ENCODE measurements at places on chromosomes 3 and 15. TPM values are rescaled to one million over a fixed set of nuclear protein-coding genes. Genes with fewer than 3 reads are reported as not detected.

GRCh38 chr3:167030082-167030725 is 349.9 kb downstream of the ZBBX start:
- H3K27ac ChIP-seq = no peak overlapping the region
- no peaks in the 10 kb centered on the region for H3K27me3 ChIP-seq
- no peak for DNase-seq
- H3K36me3 ChIP-seq = no peaks in the 10 kb centered on the region

DNA sequence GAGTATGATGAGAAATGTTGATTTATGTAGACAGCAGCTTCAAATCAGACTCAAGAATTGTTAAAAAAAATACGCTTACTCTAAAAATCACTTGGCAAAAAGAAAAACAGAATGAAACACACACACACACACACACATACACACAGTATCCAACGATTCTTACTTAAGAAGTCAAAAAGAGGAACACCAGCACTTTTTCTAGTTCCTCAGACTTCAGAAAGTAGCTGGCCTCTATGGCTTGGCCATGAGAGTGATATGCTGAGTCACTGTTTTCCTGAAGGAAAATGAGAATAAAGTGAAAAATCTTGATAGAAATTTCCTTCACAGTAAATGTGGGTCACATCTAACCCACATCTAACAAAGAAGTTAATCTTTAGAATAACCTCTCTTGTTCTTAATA is 22.1 kb downstream of the CNTN3 start:
- H3K36me3 ChIP-seq = no peaks in the 10 kb centered on the region
- no peak for DNase-seq
- H3K27me3 ChIP-seq = no peaks in the 10 kb centered on the region
- H3K4me1 ChIP-seq = no peaks in the 10 kb centered on the region

GRCh38 chr3:3744826-3745225 is 54.4 kb upstream of the LRRN1 start:
- H3K27me3 ChIP-seq = no peaks in the 10 kb centered on the region
- no peak overlapping the region for H3K4me3 ChIP-seq
- no peak overlapping the region for H3K27ac ChIP-seq
- no peaks in the 10 kb centered on the region for H3K36me3 ChIP-seq
- no peak for DNase-seq

GRCh38 chr15:72227192-72227586 is 3.8 kb downstream of the PKM start:
- H3K4me3 ChIP-seq = no peak overlapping the region
- peak; percentile 68 for DNase-seq
- H3K27ac ChIP-seq = peak overlapping the region; percentile 99
- peaks cover 76% of the 10 kb centered on the region for H3K4me1 ChIP-seq

DNA sequence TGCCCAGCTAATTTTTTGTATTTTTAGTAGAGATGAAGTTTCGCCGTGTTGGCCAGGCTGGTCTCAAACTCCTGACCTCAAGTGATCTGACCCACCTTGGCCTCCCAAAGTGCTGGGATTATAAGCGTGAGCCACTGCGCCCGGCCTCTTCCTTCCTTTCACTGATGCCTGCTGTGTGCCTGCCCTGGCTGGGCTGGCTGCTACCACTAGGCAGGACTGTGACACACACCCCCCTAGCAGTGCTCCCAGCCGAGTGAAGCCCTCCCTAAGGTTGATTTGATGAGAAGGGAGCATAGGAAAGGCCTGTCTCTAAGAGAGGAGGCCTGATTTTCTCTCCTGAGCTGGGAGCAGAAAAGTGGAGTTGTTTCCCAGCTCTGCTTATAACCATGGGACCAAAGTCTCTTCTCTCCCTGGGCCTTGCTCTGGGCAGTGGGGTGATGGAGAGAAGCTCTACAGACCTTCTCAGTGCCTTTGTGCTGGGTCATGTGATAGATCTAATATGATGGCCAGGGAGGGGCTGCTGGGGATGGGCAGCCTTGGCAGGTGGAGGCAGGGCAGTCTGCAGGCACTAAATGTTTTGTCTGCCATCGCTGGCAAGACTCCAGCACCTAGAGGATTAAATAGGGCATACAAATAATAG is 20.1 kb upstream of the SFMBT1 start:
- no peak overlapping the region for H3K4me3 ChIP-seq
- H3K36me3 ChIP-seq = no peaks in the 10 kb centered on the region
- H3K27ac ChIP-seq = no peak overlapping the region
- H3K4me1 ChIP-seq = no peaks in the 10 kb centered on the region
- no peak for DNase-seq

DNA sequence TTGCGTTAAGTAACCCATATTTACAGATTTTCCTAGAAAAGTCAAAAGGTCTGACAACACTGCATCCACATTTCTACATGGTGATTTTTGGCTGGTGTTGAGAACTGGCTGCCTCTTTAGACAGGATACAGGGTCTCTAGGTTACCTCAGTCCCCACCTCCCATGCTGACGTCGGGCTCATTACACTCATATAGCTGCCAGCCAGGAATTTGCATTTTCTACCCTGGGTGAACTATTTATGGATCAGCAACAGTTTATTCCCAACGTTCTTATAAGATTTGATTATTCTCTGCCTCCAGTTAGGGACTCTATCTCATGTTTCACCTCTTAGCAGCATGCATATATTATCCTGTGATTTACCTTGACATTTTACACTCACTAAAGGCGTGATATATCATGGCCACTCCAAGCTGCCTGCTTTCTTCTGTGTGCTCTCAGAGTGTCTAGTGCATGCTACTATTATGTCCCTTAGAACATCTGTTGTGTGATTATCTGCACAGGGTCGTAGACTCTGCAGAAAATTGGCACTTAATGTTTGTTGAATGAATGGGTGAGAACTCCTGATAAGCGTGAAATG is 49.0 kb downstream of the CLDN11 start:
- no peaks in the 10 kb centered on the region for H3K36me3 ChIP-seq
- H3K4me3 ChIP-seq = no peak overlapping the region
- no peak for DNase-seq
- H3K27ac ChIP-seq = no peak overlapping the region

DNA sequence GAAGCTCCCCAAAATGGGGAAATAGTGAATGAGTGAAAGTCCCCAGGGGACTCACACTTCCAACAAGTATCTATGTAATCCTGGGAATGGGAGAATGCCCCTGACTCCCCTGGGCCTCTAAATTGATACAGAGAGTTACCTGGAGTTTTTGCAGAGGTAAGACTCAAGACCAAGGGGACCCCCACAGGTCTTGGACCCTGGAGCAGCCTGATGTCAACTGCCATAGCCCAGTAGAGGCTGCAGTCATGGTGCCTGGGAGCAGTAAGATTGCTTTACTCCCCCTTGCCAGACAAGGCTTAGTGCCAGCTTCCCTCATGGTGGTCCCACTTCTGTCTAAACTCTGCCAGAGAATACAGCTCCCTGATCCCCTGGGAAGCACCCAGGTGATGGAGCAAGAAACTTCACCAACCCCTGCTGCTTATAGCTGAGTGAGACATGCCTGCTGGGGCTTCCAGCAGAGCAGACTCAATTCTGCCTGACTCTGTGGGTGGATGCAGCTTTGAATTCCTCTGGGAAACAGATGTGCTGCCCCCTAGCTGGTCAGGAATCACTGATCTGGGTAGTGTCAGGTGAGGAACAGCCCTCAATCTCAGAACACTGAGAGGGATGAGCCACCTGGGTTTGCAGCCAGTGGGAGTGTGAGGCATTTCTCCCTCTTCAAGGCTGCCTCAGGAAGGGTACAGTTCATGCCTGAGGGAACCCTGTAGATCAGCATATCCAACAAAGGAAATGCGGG is 485.9 kb downstream of the NSUN3 start:
- no peaks in the 10 kb centered on the region for H3K36me3 ChIP-seq
- DNase-seq = no peak
- H3K4me1 ChIP-seq = no peaks in the 10 kb centered on the region
- no peak overlapping the region for H3K4me3 ChIP-seq

- no peak overlapping the region for H3K4me3 ChIP-seq
- H3K27ac ChIP-seq = no peak overlapping the region
- no peaks in the 10 kb centered on the region for H3K27me3 ChIP-seq
- H3K4me1 ChIP-seq = no peaks in the 10 kb centered on the region
- DNase-seq = no peak
- H3K36me3 ChIP-seq = no peaks in the 10 kb centered on the region
Measured at GRCh38 chr3:12336099-12336498, 47.2 kb downstream of the PPARG start.

- no peak overlapping the region for H3K4me3 ChIP-seq
- no peaks in the 10 kb centered on the region for H3K36me3 ChIP-seq
- H3K4me1 ChIP-seq = no peaks in the 10 kb centered on the region
Measured at GRCh38 chr3:78204977-78205376, 1165.1 kb downstream of the ROBO2 start.

Gene COL6A5
- not detected for total RNA-seq

Gene HRG
- 0.46 TPM for total RNA-seq

Gene KIF23
- total RNA-seq = 0.47 TPM

Gene CTDSPL
- total RNA-seq = 12.1 TPM

Gene MKRN3
- total RNA-seq = 0.25 TPM

Gene CCR9
- total RNA-seq = 0.13 TPM

Gene GPR176
- 2.0 TPM for total RNA-seq

Gene KY
- total RNA-seq = 1.6 TPM

Gene ARPIN
- 10.9 TPM for total RNA-seq

Gene SLC35G2
- 1.3 TPM for total RNA-seq

Gene PCSK6
- total RNA-seq = 46.0 TPM

Gene ARGFX
- total RNA-seq = not detected

Gene TFRC
- 162 TPM for total RNA-seq

Gene PYGO1
- 39.1 TPM for total RNA-seq

Measured in gastrocnemius medialis (tissue), 4 donors.